Activated effector memory CD4-positive, alpha-beta T cell treated with anti-CD3 and anti-CD28 coated beads, Interleukin-2, amount 50 U/mL, for 16 hours (primary cell): ENCODE measurements at places on chromosomes 16 and 17.

DNA sequence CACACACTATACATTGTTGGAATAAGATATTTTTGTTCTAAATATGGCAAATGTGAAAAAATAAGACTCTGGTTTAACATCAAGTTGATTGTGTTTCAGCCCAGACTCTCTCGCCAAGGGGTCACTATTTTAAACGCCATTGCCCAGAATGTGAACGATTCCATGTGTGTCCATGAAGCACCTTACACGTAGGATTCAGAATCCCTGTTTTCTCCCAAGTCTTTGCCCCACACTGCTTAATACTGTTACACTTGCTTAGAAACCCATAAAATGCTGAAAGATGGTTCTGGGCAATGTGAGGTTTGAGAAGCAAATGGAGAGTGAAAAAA, 7.7 kb downstream of the HS3ST3B1 start:
- DNase-seq, result no peak

DNA sequence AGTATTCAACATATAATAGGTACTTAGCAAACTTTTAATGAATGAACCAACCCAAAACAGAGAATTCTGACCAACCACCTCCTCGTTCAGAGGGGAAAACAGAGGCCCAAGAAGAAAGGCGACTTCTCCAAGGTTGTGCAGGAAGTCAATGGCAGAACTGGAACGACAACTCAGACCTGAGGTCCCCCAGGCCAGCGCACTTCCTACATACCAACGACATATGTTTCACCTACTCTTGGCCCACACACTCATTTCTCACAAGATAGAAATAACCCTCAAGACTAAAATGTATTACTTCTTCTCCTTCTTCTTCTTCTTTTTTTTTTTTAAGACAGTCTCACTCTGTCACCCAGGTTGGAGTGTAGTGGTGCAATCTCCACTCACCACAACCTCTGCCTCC, 14.4 kb downstream of the CHCT1 start:
- DNase-seq, result no peak

- no peak for DNase-seq
Measured at GRCh38 chr17:80907281-80907680, 84.4 kb upstream of the CHMP6 start.

- DNase-seq, result no peak
Measured at GRCh38 chr17:56809106-56809819, 24.5 kb downstream of the C17orf67 start.

- DNase-seq, result no peak
Measured at GRCh38 chr16:64964126-64964540, 157.7 kb downstream of the CDH11 start.

GRCh38 chr16:81756615-81757356, 22.3 kb upstream of the PLCG2 start:
- DNase-seq, result no peak

DNA sequence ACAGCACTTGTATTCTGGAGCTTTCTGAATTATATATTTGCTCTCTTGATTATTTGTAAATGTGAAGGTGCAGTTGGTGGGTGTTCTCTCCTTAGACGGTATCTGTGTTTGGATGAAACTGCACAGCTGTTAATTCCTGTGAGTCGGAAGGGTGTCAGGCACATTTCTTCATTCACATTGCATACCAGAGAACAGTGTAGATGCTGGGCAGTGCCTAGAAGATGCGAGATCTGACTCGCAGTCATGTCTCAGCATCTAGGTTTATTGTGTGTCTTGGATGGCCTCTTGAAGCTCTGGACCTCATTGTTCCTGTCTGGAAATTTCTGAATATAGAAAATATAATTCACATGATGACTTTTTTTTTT, 61.2 kb downstream of the CLEC16A start:
- no peak for DNase-seq

- no peak for DNase-seq
Measured at GRCh38 chr16:63287401-63287800, 1251.2 kb upstream of the CDH8 start.

- no peak for DNase-seq
Measured at GRCh38 chr17:31401456-31402254, 10.2 kb downstream of the RAB11FIP4 start.

DNA sequence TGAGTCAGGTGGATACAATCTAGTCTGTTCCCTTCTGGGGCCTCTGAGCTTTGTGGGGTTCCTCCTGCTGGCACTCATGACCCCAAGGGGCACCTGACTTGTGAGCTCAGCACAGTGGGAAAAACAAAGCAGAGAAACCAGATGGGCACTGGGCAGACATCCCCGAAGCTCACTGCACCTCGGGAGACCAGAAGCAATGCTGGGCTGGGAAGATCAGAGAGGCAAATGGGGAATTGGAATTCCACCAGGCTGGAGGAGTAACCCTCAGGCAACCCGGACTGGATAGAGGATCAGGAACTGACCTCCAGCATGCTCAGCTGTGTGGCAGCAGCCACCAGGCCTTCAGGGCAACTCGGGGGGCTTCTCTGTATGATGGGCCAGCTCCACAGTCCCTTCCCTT, 50.3 kb downstream of the ABCC12 start:
- no peak for DNase-seq

DNA sequence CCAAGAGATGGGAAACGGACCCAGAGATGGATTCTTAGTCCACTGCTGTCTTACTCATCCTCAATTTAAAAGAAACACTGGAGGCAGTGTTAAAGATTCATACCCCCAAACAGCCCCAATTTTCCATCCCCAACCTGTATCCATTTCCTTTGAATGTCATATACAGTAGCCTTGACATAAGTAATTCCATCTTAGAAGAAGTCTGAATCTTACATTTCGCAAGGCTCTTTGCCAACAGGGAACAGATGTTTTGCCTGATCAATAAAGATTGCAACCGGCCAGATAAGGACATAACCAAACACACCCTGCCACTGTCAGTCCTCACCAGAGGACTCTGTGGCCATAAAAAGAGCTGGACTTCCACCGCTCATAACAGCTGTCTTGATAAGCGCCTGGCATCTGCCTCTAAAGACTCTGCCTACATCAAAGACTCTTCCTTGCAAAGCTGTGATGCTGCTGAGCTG, 59.0 kb upstream of the MED9 start:
- no peak for DNase-seq

DNA sequence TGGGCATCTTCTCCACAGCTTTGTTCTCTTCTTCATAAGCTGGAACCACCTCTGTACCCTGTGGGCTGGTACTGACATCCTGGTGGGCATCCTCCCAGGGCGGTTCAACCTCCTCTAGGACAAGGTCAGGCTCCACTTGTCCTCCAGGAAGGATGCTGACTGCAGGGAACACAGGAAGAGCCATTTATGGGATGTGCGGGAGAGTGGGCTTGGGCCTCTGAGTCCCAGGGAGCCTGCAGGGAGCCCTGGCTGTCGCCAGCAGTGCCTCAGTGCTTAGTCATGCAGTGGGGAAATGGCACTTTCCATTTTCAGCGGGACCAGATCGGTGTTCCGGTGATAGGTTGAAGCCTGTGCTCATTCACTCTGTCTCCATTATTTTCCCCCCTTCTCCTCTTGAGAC, 20.5 kb downstream of the CNGB1 start:
- no peak for DNase-seq

- no peak for DNase-seq
Measured at GRCh38 chr16:89902980-89903379, 15.7 kb upstream of the MC1R start.

DNA sequence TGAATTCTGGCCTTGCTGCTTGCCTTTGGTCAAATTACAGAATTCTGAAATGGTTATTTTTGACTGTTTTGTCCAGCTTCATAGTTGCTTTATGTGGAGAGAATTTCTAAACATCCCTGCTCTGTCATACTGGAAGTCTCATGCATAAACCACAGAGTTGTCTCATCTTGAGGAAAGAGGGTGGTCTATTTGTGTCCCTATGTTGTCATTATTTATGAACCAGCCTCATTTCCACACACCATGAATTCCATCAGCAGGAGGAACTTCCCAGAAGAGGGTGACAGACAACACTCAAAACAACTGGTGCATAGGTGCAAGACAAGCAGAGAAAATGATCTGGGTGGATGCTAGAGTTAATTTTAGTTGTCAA, 525.8 kb upstream of the GOT2 start:
- no peak for DNase-seq

GRCh38 chr17:61416211-61416539, 16.5 kb downstream of the TBX2 start:
- DNase-seq, result no peak

DNA sequence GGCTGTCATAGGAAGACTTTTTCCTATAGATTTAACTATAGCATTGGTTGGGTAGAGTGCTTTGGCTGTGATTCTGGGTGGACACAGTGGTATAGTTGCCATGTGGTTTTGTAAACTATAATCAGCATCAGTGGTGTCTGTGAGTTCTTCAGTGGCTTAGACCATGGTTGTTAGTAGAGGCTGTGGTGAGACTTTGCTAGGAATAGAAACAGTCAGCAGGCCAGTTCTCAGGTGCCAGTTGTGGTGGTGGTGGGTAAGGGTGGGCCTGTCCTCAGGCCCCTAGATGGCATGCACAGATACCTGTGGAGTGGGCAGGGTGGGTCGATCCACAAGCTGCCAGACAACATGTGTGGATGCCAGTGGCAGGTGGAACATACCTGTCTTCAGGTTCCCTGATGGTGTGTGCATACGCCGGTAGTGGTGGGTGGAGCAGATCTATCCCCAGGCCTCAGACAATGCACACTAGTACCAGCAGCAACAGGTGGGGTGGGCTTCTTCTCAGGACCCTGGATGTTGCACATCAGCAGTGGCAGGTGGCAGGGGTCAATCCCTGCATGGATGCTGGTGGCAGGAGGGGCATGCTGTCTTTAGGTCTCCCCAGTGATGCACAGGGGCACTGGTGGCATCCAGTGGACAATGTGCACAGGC, 28.4 kb upstream of the GINS3 start:
- DNase-seq, result no peak
